ENCODE measurements at places on chromosomes 11 and 22.
A peak's percentile ranks its signal among the peaks of the same experiment; 100 is the strongest.

GRCh38 chr11:18791207-18791968 is at the start of gene PTPN5:
Gene PTPN5, minus strand, starts transcription at chr11:18791798. Its CDS starts 19,840 bp downstream, at chr11:18771958.
- no peak for DNase-seq

DNA sequence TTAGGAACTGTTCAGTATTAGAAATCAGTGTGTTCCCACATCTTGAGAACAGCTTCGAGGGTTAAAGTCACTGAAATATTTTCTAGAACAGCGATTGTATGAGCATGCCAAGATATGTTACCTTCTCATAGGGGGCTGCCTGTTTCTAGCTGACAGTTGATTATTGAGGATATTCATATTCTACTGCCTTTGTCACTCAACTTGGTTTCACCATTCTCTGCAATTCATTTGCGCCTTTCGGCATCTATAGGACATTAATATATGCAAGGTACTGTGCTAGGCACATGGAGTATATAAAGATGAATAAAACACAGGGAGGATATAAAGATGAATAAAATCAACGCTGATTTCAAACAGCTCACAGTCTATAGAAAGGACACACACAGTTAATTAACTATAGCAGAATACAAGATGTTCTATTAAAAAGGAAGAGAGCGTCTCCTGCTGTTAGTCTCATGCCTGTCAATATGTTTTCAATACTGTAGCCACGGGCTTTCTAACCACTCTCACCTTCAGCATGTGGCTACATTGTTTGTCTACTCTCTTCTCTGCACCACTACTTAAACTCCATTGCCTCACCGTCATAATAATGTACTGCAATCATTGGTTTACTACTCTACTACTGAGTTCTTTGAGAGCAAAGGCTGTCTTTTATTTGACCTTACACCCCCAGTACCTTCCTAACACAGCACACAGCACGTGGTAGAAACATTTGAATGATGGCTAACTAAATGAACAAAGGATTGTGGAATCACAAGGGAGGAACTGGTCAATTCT is 81.9 kb downstream of the RAB30 start:
- no peak for DNase-seq

GRCh38 chr11:26105762-26106423 is 226.0 kb upstream of the ANO3 start:
- DNase-seq, result no peak

GRCh38 chr11:696955-697491 is 1.4 kb downstream of the TMEM80 start:
- DNase-seq, result peak; percentile 44

- DNase-seq, result no peak
These were observed 9.1 kb upstream of the SERHL2 start for GRCh38 chr22:42544686-42545085.

DNA sequence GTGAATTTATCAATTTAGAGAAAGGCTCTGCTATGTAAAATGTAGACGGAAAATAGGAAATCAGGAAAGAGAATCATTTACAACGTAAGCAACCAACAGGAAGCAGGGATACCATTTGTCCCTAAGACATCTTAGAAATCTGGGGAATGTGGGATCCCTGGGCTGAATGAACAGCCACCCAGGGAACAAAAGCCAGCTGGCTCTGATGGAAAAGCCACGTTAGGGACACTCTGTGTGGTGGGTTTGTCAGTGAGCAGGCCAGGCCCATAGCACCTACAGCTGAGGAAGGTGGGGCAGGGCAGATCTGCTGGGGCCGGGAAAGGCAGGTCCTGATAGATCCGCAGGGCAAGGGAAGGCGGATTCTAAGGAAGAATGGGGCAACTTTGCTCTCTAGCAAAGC is 87.1 kb upstream of the CSNK2A3 start:
- DNase-seq, result no peak

GRCh38 chr22:38872172-38872830 is at the start of gene CBX6:
Gene CBX6, minus strand, starts transcription at chr22:38872216. Its CDS starts 26 bp downstream, at chr22:38872190.
- DNase-seq, result peak; percentile 84

GRCh38 chr11:15837901-15838489 is 518.4 kb downstream of the SOX6 start:
- no peak for DNase-seq

GRCh38 chr11:44944853-44945235 is 5.8 kb downstream of the TP53I11 start:
- DNase-seq, result no peak

- DNase-seq, result no peak
These were observed 302.4 kb downstream of the MN1 start for GRCh38 chr22:27499121-27499520.

- peak; percentile 52 for DNase-seq
These were observed 19.1 kb upstream of the MYRF start for GRCh38 chr11:61733120-61733978.

DNA sequence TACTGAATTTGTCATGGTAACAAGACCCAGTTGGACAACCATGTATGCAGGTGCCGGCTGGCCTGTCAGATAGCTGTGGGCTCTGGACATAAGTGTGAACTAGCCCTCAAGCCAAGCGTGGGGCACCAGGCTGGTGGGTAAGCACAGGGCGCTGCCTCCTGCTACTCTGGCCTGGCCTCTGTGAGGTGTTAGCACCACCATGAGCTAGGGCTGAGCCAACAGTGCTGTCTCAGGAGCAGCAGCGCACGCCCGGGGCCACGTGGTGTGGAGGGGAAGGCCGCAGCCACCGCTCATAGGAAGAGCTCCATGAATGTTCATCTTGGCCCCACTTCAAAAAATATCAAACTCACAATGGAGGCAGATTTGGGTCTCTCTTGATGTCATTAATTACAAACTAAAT is 35.3 kb upstream of the GNB1L start:
- DNase-seq, result no peak

GRCh38 chr22:17907748-17908051 is 116.7 kb downstream of the MICAL3 start:
- no peak for DNase-seq

- DNase-seq, result no peak
These were observed 10.3 kb downstream of the FXYD2 start for GRCh38 chr11:117814204-117814765.

DNA sequence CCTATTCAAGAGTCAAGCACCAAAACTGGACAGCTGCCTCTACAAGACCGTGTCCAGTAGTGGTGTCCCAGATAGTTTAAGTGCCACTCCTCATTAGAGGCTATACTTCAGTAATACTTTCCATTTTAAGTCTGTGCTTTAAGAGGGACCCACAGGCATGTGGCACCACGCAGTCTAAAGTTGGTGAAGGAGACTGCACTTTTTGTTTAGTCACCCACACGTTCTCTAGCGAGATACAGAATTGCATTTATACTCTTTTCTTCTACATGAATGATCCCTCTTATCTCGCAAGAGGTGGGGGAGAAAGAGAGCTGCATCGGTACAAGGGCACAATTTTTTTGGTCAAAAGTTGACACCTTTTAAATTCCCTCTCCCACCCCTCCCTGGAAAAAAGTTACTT is 41.5 kb downstream of the DDX6 start:
- no peak for DNase-seq

- DNase-seq, result no peak
These were observed 118.8 kb downstream of the MPPED1 start for GRCh38 chr22:43530349-43531201.

DNA sequence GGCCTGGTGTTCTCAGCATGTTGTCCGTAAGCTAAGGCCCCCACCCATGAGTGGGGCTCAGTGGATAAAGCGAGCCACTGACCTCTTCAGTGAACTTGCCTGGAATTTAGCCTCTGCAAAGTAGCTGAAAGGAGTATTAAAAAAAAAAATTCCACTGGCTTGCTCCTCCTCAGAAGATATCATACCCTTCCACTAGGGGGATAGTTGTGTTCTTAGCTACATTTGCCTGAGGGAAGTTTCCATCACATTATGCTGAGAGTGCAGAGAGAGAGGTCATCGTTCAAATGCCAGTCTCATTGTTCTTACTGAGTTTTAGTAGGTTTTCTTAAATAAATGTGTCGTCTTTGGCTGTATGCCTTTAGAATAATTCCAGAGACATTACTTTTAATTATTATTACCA is 879.7 kb downstream of the JRKL start:
- DNase-seq, result no peak

GRCh38 chr11:86916330-86916729 is 38.9 kb downstream of the FZD4 start:
- DNase-seq, result no peak

DNA sequence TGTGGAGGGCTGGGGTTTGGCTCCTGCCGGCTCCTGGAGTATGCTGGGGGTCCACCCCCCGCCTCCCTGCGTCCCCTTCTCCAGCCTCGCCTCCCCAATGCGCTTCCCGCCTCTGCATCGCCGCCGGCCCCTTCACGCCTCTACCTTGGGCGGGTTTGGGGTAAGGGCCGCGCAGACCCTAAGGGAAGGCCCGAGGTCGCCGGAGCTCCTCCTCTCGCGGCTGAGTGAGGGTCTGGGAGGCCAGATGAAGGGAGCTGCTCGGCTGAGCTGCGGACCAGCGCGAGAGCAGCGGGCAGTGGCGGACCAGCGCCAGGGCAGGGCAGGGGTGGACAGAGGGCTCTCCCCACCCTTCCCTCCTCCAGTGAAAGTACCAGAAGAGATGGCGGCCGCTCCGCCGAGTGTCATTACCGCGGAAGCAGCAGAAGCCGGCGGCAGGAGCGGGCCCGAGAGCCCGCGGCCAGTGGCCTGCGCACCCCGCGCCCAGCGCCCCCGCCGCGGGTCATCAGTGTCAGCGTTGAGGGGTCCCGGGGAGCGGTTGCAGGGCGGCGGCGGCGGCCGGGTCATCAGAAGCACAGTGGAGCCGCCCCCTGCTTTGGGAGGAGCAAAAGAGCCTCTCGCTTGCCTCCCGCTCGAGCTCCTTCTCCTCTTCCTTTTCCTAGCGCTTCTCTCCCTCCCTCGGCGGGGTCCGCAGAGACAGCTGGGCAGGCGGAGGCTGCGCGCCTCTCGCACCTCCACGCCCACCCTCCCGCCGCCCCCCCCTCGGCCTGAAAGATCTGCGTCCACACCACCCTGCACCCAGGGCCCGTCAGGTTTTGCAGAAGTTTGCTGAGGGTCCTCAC is 255.6 kb upstream of the CADM1 start:
- no peak for DNase-seq

DNA sequence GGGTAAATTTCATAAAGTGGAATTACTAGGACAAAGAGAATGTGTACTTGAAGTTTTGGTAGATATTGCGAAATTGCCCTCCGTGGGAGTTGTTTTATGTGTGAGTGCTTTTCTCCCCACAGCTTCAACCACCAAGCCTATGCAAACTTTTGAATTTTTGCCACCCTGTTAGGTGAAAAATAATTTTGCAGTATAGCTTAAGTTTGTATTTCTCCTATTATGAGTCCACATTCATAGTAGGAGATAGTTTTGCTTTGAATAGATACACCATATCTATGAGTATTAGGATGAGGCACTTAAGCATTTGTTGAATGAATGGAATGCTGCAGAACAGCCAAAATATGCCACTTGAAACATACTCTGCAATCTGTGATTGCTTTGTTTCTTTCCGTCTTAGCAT is 43.6 kb downstream of the UVRAG start:
- peak; percentile 36 for DNase-seq

DNA sequence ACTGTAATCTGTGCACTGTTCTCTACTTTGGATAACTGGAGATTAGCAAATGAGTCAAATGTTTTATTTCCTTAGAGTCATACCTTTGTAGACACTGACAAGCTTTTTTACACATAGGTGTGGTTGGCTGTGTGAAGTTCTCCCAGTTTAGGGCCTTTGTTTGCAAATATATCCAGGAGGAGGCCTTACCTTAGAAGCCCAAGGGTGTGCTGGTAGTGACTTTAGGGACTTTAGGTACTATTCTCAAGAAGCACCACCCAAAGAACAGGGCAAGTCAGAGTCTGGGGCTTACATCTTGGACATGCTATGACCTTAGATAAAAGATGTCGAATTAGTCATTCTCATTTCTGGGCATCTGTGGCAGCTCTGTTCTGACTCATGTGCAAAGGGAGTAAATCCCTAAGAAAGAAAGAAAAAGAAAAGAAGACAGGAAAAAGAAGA is 4.8 kb upstream of the FAR1 start:
- DNase-seq, result no peak

DNA sequence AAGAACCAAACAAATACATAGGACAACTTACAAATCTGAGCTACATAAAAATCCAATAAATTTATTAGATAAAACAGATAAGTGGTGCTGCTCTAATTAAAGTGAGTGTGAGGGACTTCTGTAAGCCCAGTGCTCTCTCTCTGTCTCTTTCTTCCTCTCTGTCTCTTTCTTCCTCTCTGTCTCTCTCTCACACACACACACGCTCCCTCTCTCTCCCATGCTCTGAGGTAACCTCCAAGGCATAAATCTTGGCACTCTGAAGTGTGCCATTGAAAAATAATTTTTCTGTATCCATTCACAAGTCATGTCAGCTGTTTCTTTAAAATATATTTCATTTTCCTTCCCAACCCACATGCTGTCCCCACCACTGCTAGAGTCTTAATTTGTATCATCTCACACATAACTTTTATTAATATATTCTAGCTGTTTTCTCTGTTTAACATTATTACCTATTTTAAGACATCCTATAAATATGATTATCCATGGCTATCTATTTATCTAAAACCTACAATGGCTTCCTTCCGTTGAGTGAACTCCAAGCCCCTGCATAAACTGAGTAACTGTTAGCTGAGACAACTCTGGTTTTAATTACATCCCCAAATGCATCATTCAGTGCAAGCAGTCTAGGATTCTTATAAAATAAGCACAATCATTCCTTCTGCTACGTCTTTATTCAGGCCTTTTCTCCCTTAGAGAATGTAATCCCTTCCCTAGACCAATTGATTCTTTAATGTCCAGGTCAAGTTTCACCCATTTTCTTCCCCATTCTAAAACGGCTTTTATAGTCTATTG is 57.4 kb upstream of the SLC5A12 start:
- no peak for DNase-seq

DNA sequence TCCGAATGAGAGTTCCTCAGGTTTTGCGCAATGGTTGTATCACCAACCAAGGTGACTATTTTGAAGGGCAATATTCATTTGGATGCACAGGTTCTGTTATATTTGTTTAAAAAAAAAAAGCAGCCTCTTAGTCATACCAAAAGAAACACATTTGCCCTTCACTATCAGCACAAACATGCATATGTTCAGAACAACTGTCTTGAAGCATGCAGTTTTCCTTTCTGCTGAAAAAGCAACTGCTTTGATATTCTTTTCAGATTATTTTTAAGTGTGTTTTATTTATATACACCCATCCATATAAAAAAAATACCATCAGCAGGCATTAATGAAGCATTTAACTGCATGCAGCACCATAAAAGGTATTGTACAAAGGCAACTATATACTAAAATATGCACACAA is 67.8 kb downstream of the RBFOX2 start:
- DNase-seq, result no peak

All from HL-60 (cell line).